ENCODE measurements at places on chromosomes 3 and 15.

- DNase-seq, result peak; percentile 63
Observed at GRCh38 chr15:70299931-70300869, 202.5 kb upstream of the TLE3 start.

DNA sequence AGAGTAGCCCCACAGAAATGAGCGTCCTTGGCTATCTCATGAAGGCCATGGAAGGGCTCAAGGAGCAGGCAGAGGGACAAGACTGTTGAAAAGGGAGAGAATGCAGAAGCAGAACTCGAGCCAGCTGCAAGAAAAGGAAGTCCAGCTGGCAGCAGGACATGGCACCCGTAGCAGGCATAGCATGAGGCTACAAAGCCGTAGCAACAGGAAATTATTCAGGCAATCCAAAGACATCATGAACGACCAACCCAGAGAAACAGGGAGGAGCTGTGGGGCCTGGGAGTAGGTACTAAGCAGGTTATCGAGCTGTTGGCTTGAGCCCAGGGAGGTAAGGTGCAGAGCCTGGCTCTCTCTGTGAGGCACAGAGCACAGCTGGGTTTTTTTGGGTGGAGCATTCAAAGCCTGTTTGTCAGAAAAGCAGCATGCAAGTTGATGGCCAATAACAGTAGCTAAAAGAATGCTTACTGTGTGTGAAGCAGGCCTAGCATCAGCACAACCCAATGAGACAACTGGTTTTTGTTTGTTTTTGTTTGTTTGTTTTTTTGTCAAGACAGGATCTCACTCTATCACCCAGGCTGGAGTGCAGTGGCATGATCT, 144.0 kb upstream of the SMAD3 start:
- no peak for DNase-seq

DNA sequence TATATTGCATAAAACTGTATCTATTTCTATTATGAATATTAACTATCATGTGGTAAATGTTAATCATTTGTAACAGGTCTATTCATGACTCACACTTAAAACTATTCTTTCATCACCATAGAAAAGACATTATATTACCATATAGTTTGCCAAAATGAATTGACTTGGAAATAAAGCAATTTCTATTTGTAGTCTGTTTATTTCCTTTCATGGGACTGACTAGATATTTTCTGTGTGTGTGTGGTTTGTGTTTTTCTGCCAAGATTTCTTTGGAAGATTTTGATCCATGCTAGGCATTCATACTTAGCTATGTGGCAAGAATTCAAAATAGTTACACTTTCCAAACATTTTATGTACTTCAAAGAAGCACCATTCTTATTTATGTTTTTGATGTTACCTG, 522.5 kb upstream of the AGTR1 start:
- DNase-seq, result no peak

- DNase-seq, result no peak
Observed at GRCh38 chr3:128170866-128171516, 17.7 kb downstream of the EEFSEC start.
